ENCODE measurements at places on chromosomes 16 and 17.

GRCh38 chr17:76414334-76415295, 30.2 kb downstream of the SPHK1 start:
- DNase-seq: peak; percentile 59

GRCh38 chr16:72434159-72434558, 262.2 kb upstream of the PMFBP1 start:
- no peak for DNase-seq

- DNase-seq: no peak
Observed at GRCh38 chr16:881219-882097, 80.9 kb upstream of the GNG13 start.

GRCh38 chr16:84507011-84507982, 2.8 kb upstream of the MEAK7 start:
- DNase-seq: no peak

- DNase-seq: no peak
Observed at GRCh38 chr16:20744922-20745440, 3.4 kb upstream of the THUMPD1 start.

- no peak for DNase-seq
Observed at GRCh38 chr16:10765772-10766171, 22.1 kb downstream of the NUBP1 start.

- DNase-seq: no peak
Observed at GRCh38 chr17:74340470-74341023, 14.5 kb downstream of the KIF19 start.

GRCh38 chr16:84266451-84266850, 26.6 kb upstream of the KCNG4 start:
- no peak for DNase-seq

GRCh38 chr16:85306071-85306792, 194.0 kb upstream of the CIBAR2 start:
- no peak for DNase-seq

GRCh38 chr17:39750131-39751015, 12.6 kb downstream of the GRB7 start:
- no peak for DNase-seq

- no peak for DNase-seq
Observed at GRCh38 chr17:19271780-19272357, 34.7 kb downstream of the EPN2 start.

GRCh38 chr17:20993863-20994778, 48.7 kb downstream of the USP22 start:
- DNase-seq: no peak

GRCh38 chr16:81537721-81538561, 93.3 kb downstream of the CMIP start:
- no peak for DNase-seq

DNA sequence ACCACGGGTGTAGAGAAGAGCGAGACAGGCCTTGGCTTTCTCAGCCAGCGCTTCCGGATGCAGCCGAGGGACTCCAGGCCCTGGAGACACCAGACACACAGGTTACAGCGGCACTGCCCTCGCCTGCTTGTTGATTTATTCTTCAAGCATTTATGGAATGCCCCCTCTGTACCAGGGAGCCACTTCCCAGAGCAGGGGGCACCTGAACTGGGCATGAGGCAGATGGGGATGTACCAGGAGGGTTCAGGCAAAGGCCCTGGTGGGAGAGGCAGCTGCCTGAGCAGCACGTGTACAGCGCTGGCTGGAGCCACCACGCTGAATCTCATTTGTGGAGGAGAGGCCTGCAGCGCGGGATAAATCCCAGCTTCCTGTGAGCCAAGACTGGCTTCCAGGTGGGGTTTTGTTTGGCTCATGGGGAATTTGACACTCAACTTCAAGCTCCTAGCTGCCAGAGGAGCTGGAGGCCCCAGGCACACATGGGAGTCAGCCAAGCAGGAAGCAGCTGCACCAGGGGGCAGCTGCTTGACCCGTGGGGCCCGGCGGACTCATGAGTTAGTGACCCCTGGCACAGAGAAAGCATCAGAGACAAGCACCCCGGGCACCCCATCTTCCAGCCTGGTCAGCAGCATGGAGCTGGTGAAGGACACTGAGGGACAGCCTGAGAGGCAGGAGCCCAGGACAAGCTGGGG, 59.7 kb downstream of the IL21R start:
- no peak for DNase-seq

- DNase-seq: no peak
Observed at GRCh38 chr17:61422116-61422799, 22.6 kb downstream of the TBX2 start.

DNA sequence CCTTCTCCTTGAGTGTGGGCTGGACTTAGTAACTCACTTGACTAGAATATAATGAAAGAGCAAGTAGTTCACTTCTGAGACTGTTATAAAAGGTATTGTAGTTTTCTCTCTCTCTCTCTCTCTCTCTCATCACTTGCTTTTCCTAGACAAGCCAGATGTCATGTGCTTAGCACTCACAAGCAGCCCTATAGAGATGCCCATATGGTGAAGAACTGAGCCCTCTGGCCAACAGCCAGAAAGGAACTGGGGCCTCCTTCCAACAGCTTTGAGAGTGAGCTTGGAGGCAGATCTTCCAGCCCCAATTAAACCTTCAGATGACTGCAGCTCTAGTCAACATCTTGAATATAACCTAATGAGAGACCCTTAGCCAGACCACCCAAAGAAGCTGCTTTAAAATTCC, 440.5 kb downstream of the GRIN2A start:
- no peak for DNase-seq

DNA sequence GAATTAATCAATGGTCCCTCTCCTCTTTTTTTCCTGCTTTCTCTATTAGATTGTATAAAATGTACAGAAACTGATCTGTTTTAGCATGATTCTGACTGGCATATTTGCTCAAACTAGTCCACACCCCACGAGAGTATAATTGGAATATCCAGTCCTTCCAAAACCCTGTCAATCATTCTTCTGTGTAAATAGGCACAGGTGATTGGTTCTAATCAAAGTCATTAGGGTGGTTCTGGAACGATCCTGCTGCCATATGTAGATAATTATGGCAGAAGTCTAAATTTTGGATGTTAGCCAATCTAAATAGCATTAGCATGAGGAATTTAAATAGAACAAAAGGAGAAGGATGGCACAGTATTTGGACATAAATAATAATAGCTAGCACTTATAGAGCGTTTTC, 165.7 kb downstream of the SHISA6 start:
- no peak for DNase-seq

- DNase-seq: no peak
Observed at GRCh38 chr16:58515871-58516767, 802 bp downstream of the SETD6 start.

DNA sequence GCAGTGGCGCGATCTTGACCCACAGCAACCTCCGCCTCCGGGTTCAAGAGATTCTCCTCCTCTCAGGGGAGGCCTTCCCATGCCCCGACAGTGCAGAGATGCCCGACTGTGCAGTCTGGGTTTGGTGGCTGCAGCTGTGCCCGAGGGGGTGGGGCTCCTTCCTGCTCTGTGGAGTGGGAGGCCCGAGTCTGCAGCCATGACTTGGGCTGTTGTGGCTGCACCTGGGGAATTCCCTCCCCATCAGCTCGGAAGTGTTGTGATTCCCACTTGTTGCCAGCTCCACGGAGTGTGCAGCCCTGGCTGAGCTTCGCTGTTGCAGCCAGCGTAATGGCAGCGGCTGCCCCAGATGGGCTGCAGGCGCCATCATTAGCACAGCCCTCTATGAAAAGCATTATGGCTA, 66.4 kb upstream of the SMIM36 start:
- no peak for DNase-seq

GRCh38 chr17:71649941-71650350, 470.9 kb upstream of the SOX9 start:
- no peak for DNase-seq

GRCh38 chr16:20944861-20945574, 44.4 kb downstream of the LYRM1 start:
- DNase-seq: no peak

All from cerebellar nuclear complex (tissue), 1 donor.